ENCODE measurements at places on chromosomes 6 and 20. TPM values are rescaled to one million over a fixed set of nuclear protein-coding genes. Genes with fewer than 3 reads are reported as not detected.

Gene PCMTD2
- 40.5 TPM for total RNA-seq

Gene MAP7
- 0.44 TPM for total RNA-seq

Gene GABRR1
- total RNA-seq, result not detected

Gene PRRC2A
- total RNA-seq, result 27.2 TPM

Gene WDR46
- 55.4 TPM for total RNA-seq

Gene LTA
- total RNA-seq, result not detected

Gene OR2J3
- not detected for total RNA-seq

Gene GGTLC1
- total RNA-seq, result not detected

Gene PRDM1
- 1.3 TPM for total RNA-seq

Gene SYCP2
- 1.2 TPM for total RNA-seq

Gene TFAP2A
- not detected for total RNA-seq

Gene MATN4
- total RNA-seq, result not detected

Gene NKAIN4
- total RNA-seq, result not detected

Gene DEFB132
- total RNA-seq, result not detected

Gene ZSCAN9
- 10.1 TPM for total RNA-seq

Gene PRSS16
- 0.22 TPM for total RNA-seq

Gene GOPC
- total RNA-seq, result 22.0 TPM

- DNase-seq, result peak; percentile 51
Observed at GRCh38 chr20:5822569-5822968, 72.4 kb downstream of the SHLD1 start.

GRCh38 chr20:14208956-14209355, 128.5 kb downstream of the FLRT3 start:
- no peak for DNase-seq

DNA sequence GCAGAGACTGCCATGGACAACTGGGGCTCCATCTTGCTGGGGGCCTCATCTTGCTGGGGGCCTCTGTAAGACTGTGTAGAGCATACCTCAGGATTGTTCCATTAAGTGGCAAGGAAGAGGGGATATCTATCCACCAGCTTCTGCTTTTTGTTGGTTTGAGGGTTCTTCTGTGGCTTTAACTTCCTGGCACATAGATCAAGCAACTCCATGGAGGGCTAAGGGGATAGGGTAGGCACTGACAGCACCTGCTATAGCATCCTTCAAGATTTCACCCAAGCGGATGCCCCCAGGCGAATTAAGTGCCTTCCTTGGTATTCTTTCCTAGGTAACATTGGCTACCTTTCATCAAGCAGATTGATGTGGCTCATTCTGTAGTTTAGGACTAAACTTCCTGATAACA, 3.8 kb upstream of the LRRN4 start:
- DNase-seq, result no peak

DNA sequence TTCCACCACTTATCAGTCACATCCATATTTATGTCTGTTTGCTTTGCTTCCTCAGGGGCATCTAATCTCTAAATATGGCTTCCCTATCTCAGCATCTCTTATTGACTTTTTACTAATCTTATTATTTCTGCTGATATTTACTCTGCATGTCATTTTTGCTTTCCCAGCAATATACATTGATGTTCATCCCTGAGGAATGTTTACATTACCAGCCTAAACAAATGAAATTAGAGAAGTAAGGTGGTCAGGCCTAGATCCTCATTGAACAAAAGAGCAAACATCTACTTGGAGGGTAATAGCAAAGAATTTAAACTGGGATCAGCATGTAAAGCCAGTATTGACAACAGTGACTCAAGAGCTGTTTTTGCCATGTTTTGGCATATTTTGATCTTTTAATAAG, 546.4 kb downstream of the MMUT start:
- no peak for DNase-seq

- DNase-seq, result no peak
Observed at GRCh38 chr6:145502416-145502815, 232.9 kb downstream of the EPM2A start.

GRCh38 chr20:48338717-48339116, 489.1 kb downstream of the PREX1 start:
- DNase-seq, result no peak

GRCh38 chr6:169887529-169888140, 136.2 kb downstream of the ERMARD start:
- DNase-seq, result no peak

GRCh38 chr6:109036574-109037294, 57.9 kb downstream of the SESN1 start:
- DNase-seq, result no peak

DNA sequence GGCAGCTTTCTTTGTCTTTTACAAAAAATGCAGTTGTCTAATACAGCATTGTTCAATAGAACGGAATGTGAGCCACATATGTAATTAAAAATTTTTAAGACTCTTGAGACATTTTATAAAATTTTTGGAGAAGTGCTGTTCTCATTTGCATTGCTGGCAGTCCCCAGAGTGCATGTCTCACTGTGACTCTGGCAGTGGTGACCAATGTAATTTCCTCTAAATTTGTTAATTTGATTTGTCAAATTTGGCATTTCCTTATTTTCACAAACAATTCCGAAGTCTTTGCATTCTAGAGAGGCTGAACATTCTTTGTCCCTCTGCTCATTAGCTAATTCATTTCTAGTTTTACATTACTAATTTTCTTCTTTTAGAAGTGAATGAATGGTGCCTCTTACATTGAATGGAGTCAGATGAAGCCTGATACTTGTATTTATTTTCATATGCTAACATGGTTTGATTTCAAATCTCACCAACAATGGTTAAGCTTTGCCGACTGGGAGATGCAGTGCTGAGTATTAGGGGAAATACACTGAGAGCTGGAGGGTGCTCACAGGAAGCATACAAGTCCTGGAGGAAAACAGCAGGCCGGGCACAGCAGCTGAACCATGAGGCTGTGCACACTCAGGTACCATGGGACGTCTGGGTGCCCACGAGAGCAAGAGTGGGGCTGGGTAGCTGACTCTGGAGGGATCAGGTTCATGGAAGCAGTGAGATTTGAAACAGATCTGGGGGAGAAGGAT, 68.5 kb upstream of the ARMC2 start:
- DNase-seq, result no peak

DNA sequence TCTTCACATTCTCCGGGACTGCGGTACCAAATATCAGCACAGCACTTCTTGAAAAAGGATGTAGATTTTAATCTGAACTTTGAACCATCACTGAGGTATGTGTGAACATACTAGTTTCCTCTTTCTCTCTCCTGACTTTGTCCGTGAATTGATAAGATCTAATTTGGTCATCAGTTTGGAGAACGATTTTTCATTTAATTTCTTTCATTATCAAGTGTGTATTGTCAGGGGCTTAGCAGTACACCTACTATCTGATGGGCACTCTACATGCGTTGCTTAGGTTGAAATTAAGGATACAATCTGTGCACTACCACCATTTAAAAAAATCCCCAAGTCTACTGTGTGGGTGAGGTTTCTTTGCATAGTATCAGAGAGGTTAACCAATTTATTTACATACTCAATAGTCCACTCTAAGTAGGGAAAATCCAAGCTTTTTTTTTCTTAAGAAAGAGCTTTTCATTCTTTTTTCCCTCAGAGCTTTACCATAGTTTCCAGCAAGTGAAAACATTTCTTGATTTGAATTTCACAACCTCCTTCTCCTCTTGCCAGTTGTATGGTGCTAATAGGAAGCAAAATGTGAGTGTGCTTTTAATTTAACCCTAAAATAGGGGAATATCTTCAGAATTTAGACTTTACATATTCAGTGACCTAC, 105.4 kb upstream of the ESR1 start:
- DNase-seq, result no peak

- no peak for DNase-seq
Observed at GRCh38 chr6:118867181-118867580, 26.8 kb upstream of the ASF1A start.

DNA sequence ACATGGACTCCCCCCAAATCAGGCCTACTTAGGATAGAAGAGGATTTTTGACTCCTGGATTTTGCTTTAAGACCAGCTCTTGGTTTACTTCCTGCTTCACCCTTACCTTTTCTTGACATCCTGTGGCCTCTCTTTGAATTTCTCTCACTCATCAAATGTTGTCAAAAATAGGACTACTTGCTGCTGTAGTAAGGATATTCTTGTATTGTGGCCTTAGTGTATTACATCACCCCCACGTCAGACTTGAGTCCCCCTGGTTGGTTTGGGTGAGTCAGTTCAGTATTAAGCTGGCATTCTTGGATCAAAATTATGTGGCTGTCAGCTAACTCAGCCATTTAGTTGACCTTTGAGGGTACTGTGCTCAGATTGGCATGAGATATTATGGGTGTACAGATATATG, 1.1 kb downstream of the TPX2 start:
- peak; percentile 66 for DNase-seq

DNA sequence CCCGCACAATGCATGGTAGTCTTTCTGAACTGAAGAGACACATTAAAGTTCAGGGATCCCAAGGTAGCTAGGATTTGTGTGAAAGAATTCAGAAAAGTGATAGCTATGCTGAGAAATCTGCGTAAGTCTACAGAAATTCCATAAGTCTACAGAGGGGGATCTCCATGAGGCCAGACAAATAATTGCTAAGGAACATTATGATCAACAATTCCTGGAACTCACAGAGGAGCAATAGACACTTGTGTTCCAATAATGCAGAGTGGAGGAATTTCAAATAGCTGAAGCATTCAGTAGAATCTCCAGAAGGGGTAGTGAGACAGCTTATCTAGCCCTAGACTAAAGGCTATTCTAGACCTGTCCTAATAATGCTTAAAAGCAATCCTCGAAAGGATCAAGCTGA, 315.7 kb upstream of the ECI2 start:
- no peak for DNase-seq

DNA sequence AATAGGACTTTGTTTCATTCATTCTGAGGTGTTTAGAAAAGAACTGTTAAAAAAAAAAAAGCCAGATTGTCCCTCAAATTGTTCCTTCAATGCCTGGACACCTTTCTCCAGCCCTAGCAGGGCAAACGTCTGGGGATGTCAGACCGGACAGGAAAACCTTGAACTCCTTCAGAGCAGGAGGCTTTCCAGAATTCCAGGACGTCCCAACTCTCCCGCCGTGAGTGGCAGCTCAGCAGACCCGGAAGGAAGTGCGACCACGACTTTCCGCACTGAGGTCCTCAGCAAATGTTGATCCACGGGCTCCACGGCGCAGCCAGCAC, 139.1 kb downstream of the DLL1 start:
- DNase-seq, result no peak

GRCh38 chr20:63857764-63858392, 3.4 kb upstream of the ABHD16B start:
- no peak for DNase-seq

- no peak for DNase-seq
Observed at GRCh38 chr6:123986938-123987337, 183.3 kb downstream of the NKAIN2 start.

GRCh38 chr20:10060226-10060625, 25.4 kb downstream of the ANKEF1 start:
- DNase-seq, result no peak

DNA sequence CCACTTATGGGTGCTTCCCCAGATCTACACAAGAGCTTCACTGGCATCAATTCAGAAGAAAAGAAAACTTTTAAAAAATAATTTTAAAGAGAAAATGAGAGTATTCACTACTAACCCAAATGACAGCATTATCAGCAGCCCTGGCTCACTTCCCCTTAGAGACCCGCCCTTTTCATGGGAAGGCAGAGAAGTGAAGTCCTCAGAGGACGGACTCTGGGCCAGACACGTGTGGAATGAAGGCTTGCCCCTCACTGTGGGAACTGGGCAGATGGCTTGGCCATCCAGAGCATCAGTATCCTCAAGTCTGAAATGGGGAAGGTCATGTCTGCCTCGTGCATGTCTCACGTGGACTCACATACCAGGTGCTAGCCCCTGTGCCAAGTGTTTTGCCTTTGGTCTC, 63.5 kb downstream of the JAG1 start:
- no peak for DNase-seq

DNA sequence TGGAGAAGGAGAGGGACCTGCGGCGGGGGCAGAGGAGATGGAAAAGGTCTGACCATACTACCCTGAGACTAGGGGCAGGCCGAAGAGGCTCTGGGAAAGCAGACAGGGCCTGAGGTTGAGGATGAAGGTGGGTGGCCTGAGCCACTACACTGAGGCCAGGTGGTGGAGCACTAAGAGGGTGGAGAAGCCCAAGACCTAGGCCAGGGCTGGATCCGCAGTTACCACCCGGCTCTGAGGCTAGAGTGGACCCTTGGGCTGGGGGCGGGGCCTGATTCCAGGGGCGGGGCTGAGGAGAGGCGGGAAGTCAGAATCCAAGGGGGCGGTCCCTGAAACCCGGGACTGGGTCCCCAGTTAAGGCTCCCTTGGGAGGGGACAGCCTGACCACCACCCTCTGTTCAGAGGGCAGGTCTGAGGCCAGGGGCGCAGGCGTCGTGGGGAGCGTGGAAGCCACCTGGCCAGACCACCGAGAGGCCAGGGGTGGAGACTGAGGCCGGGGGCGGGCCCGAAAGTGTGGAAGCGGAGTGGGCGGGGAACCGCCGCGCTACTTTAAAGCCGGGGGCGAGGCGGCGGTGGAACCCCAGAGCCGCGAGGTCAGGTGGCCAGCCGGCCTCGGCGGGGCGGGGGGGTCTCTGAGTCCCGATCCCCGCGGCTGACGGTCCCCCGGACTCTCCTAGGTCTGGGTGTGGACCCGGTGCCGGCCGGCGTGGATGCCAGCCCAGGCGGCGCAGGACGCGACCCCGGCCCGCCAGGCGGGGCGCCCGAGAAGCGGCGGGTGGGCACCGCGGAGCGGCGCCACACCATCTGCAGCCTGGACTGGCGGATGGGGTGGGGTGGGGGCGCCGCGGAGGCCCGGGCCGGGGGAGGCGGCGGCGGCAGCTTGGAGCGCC, 8.3 kb downstream of the CCM2L start:
- no peak for DNase-seq

DNA sequence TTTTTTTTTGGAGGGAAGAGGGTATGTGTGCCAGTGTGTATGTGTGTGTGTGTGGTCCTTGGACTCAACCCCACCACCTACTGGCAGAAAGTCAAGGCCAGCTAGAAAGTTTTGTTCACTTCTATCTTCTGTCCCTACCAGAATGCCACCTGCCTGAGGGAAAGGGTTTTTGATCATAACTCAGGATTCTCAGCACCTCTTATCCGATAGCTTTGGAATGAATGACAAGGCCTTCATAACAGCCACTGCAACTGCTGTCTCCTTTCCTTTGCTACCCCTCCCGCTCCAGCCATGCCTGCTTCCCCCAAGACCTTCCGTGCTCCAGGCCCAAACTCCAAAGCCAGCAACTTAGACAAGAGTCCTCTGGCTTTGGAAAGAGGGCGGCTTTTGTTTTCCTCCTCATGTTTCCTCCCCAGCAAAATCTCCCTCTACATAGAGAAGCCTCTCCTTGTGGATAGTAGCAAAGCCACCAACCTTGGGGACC, 18.7 kb downstream of the BTN3A1 start:
- DNase-seq, result peak; percentile 59

DNA sequence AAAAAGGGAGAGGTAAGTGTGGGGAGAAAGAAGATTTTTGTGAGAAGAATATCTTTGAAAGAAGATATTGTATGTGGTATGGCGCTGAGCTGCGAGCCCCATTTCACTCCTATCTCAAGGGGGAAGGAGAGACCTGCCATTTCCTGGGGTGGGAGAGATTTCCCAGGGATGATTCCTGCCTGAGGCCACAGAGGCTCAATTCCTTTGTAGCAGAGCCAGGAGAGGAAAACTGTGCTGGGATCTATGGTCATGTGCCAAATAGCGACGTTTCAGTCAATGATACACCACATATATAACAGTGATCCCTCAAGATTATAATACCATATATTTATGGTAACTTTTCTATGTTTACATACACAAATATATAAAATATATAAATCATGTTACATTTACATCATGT, 28.9 kb downstream of the TCF21 start:
- no peak for DNase-seq

Data from lung microvascular endothelial cell (primary cell).